ENCODE measurements at places on chromosomes 6 and 20.

GRCh38 chr6:119076576-119077390, 1.7 kb downstream of the FAM184A start:
- DNase-seq: no peak

DNA sequence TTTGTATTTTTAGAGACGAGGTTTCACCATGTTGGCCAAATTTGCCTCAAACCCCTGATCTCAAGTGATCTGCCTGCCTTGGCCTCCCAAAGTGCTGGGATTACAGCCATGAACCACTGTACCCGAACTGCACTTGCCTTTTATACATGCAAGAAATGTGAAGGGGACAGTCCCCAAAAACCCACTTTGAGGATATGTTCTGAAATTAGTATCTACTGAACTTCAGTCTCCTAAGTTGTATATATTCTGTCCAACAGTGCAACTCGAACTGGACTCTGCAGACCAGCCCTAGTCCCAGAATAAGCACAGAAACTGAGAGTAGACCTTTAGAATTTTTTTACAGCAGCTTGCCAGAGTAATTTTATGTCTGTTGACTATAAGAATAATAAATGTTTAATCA, 28.5 kb downstream of the BACH2 start:
- no peak for DNase-seq

DNA sequence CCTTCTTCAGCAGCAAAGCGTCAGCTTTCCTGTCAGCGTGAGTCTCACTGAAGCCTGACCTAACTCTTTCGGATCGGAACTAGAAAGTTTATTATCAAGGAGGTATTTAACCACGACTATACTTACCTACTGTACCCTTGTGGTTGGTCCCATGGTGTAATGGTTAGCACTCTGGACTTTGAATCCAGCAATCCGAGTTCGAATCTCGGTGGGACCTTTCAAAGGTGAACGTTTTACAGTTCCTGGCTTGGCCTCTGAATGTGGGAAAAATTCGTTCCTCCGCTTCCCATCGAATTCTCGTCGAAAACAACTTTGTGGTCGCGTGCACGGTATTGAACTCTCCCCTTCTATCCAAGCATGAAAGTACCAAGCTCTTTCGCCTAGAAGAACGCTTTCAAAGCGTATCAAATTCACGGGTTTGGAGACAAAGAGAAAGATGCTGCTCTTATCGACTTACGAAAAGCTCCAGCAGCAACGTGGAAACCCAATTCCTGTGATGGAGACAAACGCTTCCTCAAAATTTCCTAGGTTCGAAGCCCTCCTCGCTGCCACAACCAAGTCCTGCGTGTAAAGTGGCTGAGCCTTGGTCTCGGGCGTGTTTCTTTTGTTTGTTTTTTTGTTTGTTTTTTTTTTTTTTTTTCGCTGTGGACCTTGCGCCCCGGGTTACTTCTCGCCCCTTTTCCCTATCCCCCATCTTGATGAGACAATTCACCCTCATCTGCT, 63.7 kb downstream of the GPX5 start:
- DNase-seq: peak; percentile 93

DNA sequence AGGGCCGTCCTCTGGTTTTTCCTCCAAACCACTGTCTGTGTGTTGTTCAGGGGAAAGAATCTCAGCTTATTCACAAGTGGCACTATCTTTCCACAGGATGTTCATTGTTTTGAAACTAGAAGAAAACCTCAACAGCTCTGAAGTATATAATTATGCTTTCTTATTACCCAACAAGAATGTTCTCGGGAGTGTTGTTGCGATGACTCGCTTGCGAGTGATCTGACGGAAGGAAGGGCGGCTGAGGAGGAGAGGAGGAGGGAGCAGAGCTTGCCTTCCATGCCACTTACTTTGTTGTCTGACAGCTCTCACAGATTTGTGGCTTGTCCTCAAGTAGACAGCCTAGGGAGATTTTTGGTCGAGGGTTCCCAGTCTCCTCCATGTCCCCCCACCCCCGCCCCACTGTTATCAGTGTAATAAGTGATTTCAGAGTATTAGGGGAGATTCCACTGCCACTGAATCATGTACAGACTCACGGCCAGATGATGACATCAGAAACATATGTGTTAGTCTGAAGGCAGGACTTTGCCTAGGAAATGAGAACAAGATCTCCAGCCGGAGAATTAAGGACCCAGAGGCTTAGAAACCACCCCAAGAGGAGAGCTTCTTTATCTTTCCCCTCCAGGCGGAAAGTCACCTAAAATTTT, 80.7 kb upstream of the CCN6 start:
- DNase-seq: peak; percentile 94

- peak; percentile 58 for DNase-seq
Measured at GRCh38 chr6:106254636-106255035, 70.9 kb downstream of the ATG5 start.

DNA sequence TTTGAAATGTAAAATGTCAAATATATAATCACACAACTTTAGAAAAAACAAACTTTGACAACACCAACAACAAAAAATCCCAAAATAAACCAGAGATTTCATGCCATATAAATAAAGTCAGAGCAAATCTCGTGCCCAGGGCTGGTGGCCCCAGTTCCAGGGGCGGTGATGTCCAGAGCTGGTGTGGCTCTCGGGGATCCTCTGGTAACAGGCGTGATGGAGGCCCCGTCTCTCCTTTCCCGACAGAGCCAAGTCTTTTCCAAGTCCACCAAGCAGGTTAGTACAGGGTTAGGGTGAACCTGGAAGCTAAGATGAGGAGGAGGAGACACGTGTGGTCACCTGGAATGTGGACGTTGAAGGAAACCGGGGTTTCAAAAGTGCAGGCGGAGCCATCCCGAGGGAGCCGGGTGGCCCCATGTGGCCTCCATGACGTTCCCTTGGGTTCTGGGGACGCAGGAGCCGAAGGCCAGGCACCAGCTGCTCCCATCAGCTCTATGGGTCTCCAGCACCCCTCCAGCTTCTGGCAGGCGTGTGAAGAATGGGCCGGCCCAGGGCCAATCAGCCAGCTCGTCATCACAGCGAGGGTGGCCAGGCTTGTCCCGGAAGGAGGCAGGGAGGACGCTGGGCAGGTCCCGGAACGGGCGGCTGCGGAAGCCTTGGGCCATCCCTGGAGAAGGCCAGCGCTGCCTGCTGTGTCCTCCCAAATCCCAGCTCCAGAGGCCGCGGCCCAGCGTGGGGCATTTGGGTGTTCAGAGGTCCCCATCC, 202.5 kb downstream of the PREX1 start:
- DNase-seq: no peak

DNA sequence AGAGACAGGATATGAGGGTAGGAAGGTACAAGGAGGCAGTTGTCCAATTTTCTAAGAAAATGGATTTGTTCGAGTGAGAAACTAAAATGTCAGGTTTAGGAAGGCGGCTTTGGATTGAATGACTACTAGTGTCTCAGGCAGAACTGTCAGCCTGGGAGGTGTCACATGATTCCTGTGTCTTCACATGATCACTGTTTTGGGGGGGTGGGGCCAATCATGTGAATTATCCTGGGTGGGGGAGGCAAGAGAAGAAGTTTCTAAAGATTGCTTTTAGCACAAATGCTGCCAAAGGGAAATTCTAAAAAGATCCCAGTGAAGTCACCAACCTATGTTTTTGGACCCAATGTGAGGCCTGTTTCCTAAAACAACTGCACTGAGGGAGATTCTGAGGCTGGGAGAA, 2.3 kb downstream of the SIRPA start:
- no peak for DNase-seq

DNA sequence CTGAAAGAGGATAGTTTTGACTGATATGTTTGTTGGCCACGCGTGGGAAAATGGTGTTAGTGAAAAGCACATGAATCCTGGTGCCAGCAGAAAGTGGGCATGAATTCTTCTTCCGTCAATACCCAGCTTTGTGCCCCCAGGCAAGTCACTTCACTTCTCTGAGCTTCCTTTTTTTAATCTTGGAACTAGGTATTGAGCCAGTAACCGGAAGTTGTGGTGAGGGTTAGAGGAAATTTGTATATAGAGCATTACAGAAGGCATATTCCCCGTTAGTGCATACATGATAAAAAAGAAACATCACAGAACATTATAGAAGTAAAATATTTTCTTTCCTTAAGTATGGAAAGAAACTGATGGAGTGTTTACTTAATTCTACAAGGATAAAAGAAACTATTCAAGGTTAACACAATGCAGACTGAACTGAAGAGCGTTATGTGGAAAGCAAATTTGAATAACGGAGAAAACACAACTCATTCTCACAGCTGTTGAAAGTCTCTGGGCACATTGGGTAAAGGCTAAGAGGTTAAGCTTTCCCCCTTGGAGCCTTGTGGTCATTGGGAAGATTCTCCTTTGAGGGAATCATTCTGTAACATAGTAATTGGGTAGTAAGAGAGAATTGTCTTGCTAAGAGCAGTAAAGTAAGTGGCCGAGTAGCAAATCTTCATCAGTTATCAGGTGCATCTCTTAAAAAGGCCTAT, 223.1 kb downstream of the BCAS1 start:
- DNase-seq: no peak

GRCh38 chr20:52859156-52859876, 112.8 kb upstream of the TSHZ2 start:
- DNase-seq: no peak

DNA sequence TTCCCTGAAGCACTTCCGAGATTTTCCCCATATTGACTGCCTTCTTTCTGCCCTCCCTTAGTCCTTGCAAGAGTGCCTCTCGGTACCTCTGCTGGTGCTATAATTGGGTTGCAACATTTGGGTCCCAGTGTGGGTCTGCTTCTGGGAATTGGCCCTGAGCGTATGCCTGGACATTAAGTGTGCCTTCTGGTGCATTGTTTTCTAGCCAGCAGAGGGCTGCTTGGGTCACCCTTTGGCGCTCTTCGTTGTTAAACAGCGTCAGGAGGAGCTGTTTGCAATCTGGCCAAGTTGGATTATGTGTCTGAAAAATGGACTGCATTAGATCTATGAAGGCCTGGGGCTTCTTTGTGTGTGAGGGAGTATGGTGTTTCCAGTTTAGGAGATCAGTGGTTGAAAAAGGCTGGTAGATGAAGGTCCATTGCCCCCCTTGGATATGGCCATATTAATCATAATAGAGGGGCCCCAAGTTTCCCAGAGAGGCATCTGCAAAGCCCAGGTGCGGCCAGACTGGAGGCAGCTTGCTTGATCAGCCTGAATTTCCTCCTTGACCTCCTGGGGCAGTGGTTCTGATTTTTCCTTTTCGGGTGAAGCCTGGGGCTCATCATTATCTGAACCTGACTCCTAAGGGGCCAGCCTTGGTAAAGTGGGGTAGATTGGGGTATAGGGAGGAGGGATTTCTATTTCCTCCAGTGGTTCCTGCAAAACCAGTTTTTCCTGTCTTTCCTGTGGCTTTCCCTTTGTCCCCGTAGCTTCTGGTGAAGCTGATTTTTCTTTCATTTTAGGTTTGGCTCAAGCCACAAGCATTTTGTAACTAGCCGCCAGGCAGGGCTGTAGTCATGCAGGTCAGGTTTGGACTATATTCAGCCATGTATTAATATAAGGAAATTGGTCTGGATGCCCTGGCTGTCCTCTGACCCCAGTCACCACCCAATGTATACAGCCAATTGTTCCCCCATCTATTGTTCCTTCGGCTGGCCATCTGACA, 85.4 kb upstream of the GPR6 start:
- DNase-seq: no peak
